ENCODE measurements at places on chromosomes 16 and 17.

DNA sequence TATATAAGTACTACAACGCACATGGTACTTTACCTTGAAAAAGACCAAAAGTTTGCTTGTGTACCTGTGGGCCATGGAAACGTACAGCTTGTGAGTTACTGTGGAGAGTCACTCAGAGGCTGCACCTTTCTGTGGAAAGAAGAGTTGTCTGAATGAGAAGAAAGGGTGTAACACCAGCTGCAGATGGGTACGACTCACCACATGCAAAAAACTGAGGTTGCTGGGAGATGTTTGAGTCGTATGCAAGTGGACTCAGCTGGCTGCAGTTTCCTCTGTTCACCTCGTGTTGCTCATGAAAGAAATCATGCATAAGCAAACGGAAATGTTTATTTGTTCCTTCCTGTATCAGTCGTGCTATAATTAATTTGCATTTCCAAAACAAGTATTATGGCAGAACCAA is 22.4 kb upstream of the DYNLRB2 start:
- DNase-seq: no peak

DNA sequence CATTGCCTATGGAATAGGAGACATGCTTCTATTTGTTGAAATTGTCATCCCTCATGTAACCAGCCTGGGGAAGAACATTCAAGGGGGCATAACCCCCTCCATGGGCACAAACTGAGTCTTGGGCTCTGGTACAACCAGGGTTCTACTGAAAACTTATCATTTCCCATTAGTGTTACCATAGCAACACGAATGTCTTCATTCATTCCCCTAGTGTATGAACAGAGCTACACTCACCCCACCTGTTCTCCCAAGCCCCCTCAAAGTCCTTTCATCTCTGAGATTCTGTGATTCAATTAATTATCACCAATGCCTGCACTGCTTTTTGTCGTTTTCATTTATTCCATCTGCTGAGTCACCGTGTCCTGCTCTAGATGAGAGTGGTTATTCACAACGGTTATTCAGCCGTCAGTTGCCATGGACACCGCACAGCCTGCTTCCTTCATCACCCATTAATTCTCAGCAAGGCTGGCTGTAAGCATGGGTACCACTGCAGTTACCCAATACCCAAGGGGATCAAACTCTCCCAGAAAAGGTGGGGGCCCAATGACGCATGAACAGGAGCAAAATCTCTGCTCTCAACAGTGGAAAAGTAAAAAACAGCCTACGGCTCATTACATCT is 1.6 kb upstream of the GAST start:
- DNase-seq: no peak

GRCh38 chr16:71986131-71986530 is 14.1 kb downstream of the PKD1L3 start:
- DNase-seq: no peak

DNA sequence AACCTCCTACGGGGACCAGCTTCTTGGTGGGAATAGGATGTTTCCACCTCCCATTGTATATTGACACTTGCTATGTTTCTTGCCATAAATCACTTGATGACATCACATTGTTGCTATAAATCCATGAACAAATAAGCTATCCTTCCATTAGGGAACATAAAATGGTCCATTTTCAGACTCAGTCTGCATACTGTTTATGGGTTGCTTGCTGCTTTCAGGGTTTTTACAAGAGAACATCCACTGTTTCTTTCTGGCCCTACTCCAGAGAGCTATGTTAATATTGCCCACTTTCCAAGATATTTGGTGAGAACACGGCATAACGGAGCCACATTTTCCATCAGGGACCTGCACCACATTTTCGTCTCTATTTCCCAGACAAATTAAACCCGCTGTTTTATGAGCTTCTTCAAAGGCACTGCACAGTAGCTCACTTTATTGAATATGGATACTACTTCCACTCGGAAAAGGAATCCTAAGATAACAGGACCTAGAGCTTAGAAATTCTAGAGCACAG is 800.2 kb downstream of the KCNJ2 start:
- DNase-seq: no peak

DNA sequence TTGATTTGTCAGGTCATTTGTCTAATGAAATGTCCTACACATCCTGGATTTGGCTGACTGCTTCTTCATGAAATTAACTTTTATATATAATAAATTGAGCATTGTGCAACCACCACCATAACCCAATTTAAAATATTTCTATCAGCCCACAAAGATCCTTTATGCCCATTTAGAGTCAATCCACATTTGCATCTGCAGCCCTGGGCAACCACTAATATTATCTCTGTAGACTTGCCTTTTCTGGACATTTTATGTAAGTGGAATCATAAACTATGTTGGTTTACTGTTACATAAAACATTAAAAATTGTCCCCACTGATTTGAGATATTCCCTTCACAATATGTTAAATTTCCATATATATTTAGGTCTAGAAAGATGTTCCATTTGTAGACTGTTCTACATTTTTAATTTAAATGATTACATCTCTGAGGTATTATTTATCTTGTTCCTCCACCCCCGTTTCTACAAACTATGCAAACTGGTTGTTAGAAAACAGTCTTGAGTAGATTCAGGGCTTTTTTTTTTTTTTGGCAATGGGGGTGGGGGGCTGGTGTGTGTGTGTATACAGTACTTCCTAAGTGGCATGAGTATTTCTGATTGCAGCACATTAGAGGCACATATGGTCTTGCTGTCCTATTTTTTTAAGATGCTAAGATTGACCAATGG is 16.7 kb downstream of the RFWD3 start:
- DNase-seq: no peak

Data from kidney capillary endothelial cell (primary cell).